ENCODE measurements at places on chromosomes 12 and 14.

DNA sequence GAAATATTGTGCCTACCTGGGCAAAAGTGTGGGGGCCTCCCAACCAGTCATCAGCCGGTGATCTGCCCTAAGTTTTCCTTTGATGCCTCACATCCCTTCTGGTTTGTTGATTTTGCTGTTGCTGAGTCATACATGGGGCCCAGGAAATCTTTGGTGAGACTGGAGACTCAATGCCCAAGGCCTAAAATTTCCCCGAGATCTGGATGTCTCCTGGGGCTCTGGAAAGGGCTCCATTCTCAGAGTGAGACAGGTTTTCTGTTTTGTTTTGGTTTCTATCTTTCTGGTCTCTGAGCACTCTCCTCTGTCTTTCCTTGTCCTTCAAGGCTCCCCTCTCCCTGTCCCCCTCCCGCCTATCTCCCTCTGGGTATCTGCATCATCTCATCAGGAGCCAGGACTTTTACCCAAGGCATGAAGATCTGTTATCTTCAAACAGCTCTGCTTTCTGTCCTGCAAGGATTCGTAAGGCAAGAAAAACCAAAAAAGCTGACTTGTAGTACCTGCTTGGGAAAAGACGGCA is 152.8 kb upstream of the MAX start:
- no peak for DNase-seq

DNA sequence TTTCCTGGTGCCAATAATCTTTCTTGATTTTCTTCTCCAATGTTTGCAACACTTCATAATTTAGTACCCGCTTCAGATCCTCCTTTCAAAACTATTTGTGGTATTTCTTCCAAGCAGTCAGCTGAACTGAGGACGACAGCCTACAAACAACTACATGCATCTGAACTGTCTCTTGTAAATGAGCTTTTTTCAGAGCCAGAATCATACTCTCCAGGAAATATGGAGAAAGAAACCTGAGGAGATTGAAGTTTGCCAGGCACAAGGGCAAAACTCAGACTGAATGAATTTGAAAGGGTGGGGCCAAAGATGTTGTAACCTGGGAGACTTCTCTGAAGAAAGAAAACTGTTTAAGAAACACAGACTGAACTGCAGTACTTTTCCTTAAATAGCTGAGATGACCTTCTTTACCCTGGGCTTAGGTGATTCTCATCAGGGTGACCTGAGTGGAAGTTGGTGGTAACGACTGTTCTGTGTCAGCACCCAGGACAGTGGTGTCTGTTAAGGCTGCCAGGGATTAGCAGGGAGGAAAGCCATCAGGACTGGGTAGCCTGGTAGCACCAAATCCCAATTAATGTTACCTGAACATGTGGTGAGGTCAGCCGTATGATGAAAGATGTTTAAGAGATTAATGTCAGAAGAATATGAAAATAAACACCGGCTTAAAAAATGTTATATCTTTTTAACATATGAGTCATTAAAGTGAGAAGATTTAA is 95.0 kb downstream of the TGFB3 start:
- DNase-seq, result no peak

DNA sequence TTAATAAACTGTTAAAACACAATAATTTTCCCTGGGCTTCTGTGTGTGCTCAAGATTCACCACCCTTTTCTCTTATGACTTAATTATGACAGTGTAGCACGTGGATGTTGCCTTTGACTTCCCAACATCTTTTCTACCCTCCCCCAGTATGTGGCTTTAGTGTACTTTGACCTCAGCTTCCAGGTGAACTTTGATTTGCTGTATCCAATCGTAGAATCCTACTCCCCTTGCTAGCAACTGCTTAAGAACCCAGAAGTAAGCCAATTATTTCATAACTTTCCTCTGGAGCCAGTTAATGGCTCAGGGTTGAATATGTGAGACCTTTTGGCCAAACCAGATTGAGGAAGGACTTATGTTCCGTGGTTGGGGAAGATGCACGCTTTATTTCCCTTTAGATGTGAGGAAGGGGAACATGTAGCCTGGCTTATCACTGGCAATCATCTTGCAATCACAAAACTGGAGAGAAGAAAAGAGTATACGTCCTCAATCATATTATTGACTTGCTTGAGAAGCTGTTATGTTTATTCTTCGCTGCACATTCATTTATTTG is 259.6 kb upstream of the ATP2B1 start:
- DNase-seq, result peak; percentile 50

DNA sequence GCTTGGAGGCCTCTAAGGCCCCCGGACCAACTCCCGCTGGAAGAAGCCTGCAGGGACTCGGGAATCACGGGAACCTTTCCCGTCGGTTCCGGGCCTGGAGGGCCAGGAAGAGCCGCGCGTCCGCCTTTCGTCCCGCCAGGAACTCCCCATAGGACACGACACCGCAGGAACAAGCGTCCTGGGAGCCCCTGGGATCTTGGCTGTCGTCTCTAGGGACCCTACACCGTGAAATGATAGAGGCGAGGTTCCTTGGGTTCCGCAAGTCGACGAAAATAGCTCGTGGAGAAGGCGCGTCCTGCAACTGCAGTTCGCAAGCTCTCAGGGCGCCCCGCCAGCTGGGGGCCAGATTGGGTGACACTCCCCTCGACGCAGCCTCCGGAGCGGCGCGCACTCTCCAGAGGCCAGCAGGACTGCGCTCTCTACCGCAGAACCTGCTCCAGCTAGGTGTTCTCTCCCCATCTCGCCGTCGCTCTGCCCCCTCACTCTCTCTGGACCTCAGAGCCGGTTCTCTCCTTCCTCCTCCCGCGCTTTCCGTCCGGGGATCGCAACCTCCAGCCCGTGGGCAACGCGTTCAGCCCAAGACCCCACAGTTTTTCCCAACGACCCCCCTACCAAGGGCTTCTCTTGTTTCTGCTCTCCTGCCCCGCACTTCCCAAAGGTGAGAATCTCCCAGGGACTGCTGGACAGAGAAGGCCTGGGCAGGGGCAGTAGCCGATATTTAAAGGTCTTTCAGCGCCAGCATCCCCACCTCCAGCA is 776 bp downstream of the BMP4 start:
- peak; percentile 41 for DNase-seq

GRCh38 chr12:66049538-66050282 is 80.8 kb downstream of the LLPH start:
- no peak for DNase-seq

GRCh38 chr14:37270629-37271028 is 72.9 kb downstream of the MIPOL1 start:
- no peak for DNase-seq

DNA sequence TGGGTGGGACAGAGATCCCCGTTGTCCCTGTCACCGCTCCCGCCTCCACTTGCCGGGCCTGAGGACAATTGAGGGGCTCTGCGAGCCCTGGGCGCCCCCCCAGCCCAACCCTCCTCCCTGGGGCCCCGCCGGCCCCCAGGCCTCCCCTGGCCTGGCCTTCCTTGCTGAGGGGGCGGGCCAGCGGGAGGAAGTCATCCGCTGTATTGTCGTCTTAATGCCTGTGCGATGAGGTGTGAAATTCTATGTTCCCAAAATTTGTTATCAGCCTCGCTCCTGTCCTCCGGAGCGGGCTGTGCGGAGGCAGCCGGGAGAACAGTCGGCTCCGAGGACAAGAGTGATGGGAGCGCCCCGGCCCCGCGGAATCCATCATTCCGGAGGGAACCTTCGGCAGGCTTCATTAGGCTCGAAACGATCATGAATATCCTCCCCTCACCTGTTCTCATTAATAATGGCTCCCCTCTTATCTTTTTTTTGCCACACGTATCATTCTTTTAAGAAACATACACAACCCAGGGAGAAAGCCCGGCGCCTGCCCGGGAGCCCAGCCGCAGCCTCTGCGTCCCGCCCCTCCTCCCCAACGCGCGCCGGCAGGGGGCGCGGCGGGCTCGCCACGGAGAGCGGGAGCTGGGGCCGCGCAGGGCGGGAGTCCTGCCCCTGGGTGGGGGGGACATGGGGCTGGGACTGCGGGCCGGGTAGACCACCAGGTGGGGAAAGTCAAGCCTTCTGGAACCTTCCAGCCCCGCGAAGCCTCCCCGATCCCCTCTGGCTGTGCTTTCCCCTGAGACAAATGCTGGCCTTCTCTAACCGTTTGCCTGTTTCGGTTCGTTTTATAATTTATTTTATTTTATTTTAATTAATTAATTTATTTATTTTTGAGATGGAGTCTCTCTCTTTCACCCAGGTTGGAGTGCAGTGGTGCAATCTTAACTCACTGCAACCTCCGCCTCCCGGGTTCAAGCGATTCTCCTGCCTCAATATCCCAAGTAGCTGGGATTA is 17.1 kb upstream of the DLK1 start:
- DNase-seq, result no peak

DNA sequence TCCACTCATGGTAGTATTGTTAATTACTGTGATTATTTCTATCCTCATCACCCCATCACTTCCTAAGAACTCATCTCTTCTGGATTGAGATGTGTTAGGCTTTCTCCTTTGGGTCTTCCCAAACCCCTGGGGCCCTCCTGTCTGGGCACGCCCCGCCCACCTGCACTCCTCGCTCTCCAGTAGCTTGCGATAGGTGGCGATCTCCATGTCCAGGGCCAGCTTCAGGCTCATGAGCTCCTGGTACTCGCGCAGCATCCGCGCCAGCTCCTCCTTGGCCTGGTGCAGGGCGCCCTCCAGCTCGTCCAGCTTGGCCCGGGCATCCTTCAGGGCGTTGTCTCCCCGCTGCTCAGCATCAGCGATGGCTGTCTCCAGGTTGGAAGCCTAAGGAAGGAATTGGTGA is 6.8 kb downstream of the KRT71 start:
- DNase-seq, result no peak

- DNase-seq, result no peak
Measured at GRCh38 chr14:26398616-26399015, 199.2 kb downstream of the NOVA1 start.

GRCh38 chr14:21940887-21941856 is 267.6 kb upstream of the OR4E1 start:
- peak; percentile 48 for DNase-seq

DNA sequence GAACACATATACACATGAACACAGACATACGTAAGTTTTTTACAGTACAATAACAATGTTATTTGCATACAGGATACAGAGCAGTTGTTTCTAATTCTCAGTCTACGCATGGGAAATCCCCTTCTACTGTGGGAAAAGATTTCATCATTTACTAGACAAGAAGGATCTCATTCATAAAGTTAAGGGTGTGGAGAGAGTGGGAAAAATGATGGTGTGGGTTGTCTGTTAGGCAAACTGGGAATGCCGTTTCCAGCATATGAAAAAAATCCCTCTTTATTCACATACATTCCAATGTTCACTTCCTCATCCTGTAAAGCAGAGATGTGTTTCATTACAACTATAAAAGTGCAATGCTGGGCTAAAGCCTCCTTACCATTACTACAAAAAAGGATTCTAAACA is 120.9 kb downstream of the SINHCAF start:
- DNase-seq, result no peak

DNA sequence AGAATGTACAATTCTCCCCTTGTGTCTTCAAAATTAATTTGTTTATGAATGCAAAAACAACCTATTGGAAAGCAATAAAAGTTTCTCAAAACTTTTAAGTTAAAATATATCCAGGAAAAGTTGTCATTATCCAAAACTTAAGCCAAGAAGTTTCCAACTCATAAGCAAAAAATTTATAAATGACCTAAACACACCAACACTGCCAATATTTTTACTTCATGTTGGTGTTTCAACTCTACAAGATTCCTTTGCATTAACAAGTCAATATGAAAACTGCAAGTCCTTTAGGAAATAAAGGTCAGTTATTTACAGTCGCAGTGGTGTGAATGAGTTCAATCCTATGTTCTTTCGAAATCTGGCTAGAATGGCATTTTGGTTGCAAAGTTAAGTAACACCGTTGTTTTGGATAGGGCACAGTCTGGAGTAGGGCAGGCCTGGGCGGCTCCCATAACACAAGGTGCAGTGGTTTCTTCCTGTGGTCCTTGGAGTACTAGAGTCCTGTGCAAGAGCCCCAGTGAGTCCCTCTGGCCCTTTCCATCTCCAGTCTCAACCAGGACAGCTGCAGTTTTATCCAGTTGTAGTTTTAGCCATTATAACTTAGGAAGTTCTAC is 151.4 kb downstream of the MED13L start:
- peak; percentile 55 for DNase-seq

- DNase-seq, result no peak
Measured at GRCh38 chr12:119178544-119179334, at the start of gene HSPB8. HSPB8 (plus strand) TSS chr12:119178931; CDS start chr12:119179313, 382 bp downstream.

- no peak for DNase-seq
Measured at GRCh38 chr12:25796523-25797000, 161.9 kb upstream of the RASSF8 start.

- no peak for DNase-seq
Measured at GRCh38 chr12:56086096-56086495, 6.1 kb downstream of the ERBB3 start.

DNA sequence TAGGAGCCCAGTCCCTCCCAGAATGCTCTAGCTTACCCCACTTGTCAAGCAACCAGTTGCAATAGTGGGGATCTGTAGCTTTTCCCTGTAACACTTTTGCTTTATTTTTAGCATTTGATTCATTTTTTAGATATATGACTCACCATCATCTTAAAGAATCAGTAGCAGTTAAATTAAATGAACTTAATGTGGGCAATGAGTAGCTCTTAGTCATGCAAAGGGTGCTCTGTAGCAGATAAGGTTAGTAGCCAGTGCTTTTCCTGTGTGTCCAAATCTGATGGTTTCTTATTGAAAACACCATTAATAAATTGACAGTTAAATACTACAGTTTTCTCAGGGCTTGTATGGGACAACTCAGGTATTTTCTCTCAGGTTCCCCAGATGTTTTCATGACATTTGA is 311.8 kb downstream of the RERGL start:
- DNase-seq, result no peak

DNA sequence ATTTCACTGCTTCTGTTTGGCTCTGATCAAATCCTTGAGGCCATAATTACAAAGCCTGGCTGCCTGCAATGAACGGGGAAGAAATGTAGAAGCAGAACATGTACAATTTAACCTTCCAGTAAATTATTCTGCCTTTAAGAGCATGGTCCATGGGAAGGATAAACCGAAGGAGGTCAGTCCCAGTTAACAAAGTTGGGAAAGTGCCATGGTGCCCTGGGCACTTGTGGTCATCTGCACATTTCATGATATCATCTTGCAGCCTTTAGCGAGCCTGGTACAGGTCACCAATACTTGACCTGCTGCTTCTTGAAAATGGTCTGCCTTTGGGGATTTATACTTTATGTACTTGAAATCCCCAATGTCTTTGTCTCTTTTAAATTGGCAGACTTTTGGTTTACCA is 175.9 kb upstream of the KITLG start:
- no peak for DNase-seq

DNA sequence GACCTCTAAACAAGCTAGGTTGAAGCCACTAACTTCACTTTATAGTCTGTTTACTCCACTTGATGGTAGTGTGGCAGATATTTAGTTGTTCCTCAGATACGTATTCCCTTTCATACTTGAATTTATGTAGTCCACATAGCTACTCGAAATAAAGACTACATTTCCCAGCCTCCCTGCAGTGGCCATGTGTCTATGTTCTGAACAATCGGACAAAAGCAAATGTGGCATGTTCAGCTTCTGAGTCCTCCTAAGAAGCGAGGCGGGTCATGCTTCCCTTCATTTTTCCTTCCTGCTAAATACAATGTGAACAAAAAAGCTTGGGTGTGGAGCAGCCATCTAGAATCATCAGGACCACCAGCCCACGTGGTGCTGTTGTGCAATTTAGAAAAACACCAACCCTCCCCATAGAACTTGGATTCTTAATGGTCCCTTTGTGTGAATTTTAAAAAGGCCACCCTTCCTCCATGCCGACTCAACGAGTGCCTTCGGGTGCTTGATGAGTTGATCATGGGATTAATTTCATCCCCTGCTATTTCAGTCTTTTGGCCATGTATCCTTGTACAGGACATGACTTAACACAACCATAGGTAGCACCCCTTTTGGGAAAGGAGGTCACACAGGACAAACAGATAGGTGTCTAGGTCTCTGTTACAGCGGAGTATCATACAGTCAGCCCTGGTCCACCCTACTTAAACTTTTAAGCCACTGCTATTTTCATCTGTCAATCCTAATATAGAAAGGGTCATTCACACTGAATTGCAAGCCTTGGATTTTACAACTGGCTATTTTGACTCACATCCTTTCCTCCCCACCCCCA is 60.7 kb downstream of the ZFC3H1 start:
- DNase-seq, result no peak
